ENCODE measurements at places on chromosomes 3 and 15.
A peak's percentile ranks its signal among the peaks of the same experiment; 100 is the strongest.

GRCh38 chr3:138653567-138653966, 45.0 kb downstream of the FAIM start:
- DNase-seq = no peak

- no peak for DNase-seq
Measured at GRCh38 chr15:41333026-41333562, 413 bp downstream of the NUSAP1 start.

- DNase-seq = no peak
Measured at GRCh38 chr3:46660543-46661523, 32.6 kb downstream of the ALS2CL start.

GRCh38 chr15:87965304-87965703, 291.2 kb downstream of the NTRK3 start:
- DNase-seq = no peak

DNA sequence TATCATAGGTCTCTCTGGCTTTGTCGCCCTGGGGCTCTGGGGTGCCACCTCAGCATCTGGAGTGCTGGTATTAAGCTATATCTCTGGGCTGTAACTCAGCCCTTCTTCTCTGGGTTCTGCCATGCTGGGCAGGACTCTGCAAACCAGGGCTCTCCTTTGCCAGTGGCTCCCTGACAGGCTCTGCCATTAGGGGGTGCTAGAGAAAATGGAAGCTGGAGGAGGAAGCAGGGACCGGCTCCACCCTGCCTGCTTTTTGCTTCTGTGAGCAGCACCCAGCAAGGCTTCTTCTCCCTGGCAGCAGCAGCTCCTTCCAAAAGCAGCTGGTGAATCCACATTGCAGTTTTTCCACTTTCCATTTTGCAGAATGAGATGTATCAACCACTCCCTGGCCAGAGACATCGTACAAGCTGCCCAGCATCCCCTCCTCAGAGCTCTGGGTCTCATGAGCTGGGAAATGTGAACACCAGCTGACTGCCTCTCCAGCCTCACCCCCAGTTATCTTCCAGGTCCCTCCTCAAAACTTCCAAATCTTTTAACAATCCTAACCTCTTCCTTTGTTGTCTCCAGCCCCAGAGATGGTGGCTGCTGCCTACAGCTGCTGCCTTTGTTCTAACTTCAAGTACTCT, 165.0 kb downstream of the ABHD5 start:
- no peak for DNase-seq

DNA sequence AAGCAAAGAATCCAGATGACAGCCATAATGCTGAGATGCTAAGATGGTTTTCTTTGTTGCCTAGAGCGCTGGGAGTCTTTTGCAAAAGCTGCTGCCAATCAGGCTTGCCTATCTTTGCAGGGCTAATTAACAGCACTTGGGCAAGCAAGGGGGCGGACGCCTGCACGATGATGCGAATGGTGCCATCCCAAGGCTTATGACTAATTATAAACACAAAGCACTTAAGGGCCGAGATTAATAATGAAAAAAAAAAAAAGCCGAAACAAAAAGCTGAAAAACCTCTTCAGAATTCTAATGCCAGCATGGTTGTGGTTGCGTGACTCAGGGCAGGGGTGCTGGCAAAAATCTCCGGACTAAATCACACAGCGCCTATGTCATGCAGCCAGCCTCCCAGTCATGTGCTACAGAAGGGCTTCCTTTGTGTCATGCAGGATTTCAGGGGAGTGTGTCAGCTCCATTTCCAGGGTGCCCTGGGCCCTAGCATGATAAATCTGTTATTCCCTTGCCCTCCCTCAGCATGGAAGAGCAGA, 185.0 kb upstream of the ANKRD28 start:
- DNase-seq = peak; percentile 96

DNA sequence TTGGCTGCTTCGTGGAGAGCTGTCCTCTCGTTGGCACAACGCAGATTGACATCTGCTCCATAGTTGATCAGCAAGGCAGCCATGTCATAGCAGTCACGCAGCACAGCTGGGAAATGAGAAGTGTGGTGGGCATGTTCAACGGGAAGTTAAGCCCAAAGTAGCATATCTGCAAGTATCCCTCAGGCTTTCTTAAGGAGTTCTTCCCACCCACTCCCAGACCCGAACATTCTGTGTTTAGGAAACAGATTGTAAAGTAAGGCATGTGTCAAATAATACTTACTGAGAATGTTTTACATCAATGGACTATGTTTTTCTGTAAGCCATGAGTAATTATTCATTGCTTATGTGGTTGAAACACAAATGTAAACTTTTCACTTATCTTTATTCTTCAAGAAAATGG, 9.2 kb downstream of the ASB14 start:
- no peak for DNase-seq

DNA sequence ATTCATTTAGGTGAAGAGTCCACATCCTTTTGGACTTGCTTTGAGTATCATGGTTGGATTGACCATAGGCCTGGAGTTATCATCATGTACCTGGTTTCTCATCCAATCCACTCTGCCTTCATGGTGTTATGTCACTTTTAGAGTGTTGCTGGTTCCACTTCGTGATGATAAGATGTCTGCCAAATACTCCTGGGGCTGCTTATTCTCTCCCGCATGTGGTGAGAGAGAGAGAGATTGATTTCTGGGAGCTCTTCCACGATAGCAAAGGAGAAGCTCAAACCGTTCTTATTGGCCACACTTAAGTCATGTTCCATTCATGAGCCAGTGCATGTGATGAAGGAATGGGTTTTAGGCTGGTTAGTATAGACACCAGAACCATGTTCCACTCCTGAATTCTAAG, 47.6 kb downstream of the MITF start:
- DNase-seq = no peak

- no peak for DNase-seq
Measured at GRCh38 chr3:6531153-6531552, 329.8 kb upstream of the GRM7 start.

Measured in HS-27A (cell line).